ENCODE measurements at places on chromosomes 6 and 20. TPM values are rescaled to one million over a fixed set of nuclear protein-coding genes. Genes with fewer than 3 reads are reported as not detected.

MCM3 gene
- total RNA-seq = 32.7 TPM

IL17F gene
- total RNA-seq = not detected

DEFB132 gene
- total RNA-seq = not detected

HLA-DMB gene
- total RNA-seq = 25.3 TPM

DYNLT1 gene
- 104 TPM for total RNA-seq

PPP1R10 gene
- total RNA-seq = 18.5 TPM

ARFGEF2 gene
- total RNA-seq = 22.1 TPM

ARMH2 gene
- not detected for total RNA-seq

TGM2 gene
- 101 TPM for total RNA-seq

SYCP2L gene
- total RNA-seq = 22.1 TPM

NCR2 gene
- total RNA-seq = not detected

STMND1 gene
- total RNA-seq = 0.27 TPM

C4B gene
- 74.2 TPM for total RNA-seq

COL12A1 gene
- 328 TPM for total RNA-seq

OR12D3 gene
- total RNA-seq = not detected

All from sigmoid colon (tissue), 7 donors.